GM03348 (cell line): ENCODE measurements at places on chromosomes 7 and 10.

DNA sequence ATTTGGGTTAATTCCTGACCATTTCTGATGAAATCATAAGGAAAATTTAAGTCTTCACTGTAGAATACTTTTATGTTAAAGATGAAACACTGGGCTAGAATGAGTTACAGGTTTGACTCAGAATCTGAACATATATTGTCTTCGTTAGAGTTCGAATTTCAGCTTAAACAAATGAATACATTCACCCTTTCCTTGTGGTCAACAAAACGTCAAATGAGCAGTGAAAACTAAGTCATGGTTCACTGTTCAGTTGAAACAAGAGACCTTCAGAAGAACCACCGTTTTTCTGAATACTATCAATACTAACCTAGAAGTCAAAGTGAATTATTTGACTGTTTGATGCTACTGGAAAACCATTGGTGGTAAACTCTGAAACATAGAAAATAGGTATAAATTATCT lies 235.2 kb upstream of the ZWINT start:
- DNase-seq: no peak

GRCh38 chr10:77680811-77681210 lies 43.2 kb upstream of the KCNMA1 start:
- DNase-seq: no peak

DNA sequence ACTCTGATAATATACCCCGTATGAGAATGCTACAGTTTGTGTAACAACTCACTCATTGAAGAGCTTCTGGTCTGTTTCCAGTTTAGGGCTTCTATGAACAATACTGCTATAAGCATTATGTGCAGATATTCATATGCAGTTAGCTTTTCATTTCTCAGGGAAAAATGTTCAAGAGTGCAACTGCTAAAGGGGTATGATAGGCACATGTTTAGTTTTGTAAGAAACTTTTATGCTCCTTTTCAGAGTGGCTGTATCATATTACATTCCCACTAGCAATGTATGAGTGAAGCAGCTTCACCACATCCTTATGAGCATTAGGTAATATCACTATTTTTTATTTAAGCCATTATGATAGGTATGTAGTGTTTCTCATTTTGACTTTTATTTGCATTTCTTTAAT lies 182.6 kb upstream of the CXCL12 start:
- DNase-seq: no peak

- no peak for DNase-seq
Observed at GRCh38 chr7:102913826-102914225, 1.0 kb downstream of the LRRC17 start.

GRCh38 chr7:150620617-150621371 lies 11.4 kb downstream of the GIMAP6 start:
- no peak for DNase-seq

- DNase-seq: peak; percentile 27
Observed at GRCh38 chr7:25216837-25217236, 11.4 kb downstream of the NPVF start.

GRCh38 chr10:78473006-78473405 lies 439.3 kb downstream of the RPS24 start:
- no peak for DNase-seq

GRCh38 chr10:21532694-21533466 lies 1.2 kb upstream of the MLLT10 start:
- no peak for DNase-seq

DNA sequence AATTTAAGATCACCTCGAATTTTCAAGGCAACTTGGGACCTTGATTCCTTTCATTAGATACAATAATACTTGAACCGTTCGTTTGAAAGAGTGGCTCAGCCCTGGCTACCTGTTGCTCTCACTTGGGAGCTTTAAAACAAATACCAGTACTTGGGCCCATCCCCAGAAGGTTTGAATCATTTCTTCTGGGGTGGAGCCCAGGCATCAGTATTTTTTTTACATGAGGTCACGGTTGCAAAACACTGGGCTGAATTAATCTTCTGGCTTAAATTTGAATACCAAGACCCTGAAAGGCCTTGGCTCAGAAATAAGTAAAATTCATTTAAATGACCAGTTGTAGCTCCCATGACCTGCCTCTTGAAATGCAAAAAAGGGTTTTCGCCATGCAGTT lies 214.9 kb downstream of the CREB5 start:
- peak; percentile 35 for DNase-seq

DNA sequence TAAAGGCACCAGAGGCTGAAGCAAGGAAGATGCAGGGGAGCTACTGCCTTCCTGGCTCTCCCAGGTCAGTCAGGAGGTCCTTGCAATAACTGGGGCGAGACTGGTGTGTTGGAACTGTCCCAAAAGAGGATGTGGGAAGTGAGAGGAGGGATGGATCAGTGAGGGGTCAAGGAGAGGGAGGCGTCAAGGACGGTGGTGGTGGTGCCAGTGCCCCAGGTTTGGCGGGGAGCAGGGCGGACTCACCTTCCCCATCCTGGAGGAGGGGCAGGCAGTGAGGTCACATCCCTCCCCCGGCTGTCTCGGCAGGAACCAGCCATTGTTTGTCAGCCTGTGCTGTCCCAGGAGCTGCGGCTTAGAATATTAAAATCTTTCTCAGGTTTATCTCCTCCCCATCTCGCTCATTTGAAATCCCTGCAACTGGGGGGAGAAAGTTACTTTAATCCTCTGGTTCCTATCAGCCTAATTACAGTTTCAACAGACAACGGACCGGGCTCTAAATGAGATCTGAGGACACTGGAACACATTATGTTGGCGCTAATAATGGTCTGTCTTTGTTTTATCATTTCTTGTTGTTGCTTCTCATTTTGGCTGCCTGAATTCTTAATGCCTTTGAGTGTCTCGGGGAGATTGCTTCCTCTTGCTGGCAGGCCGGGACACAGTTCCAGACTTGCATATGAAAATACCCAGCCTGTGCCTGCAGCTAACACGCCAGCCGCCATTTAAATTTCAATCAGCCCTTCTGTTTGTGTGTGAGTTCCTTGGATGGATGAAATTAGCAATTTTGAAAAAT lies 387.5 kb downstream of the RPS24 start:
- DNase-seq: no peak
